Tibial nerve (tissue), 4 donors: ENCODE measurements at places on chromosomes 7 and 10.
A peak's percentile ranks its signal among the peaks of the same experiment; 100 is the strongest.

DNA sequence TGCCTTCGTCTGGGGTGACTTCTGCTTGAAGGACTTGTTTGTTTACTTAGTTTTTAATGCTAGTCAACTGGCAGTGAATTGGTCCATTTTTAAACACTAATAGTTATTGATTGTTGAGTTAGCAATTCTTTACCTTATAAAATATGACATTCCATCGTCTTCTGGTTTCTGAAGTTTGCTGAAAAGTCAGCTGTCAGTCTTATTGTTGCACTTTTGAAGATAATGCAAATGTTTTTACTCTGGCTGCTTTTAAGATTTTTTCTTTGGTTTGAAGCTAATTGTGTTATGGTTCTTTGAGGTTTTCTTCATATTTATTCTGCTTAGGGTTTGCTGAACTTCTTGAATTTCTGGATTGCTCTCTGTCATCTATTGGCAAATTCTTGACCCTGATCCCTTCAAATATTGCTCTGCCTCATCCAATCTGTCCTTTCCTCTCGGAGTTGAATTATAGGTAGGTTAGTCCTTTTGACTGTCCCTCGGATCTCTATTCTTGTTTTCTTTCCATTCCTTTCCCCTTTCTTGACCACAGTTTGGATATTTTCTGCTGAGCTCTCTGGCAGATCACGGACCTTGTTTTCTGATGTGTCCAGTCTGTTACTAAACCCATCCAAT lies 24.2 kb downstream of the MGMT start:
- DNase-seq = no peak

DNA sequence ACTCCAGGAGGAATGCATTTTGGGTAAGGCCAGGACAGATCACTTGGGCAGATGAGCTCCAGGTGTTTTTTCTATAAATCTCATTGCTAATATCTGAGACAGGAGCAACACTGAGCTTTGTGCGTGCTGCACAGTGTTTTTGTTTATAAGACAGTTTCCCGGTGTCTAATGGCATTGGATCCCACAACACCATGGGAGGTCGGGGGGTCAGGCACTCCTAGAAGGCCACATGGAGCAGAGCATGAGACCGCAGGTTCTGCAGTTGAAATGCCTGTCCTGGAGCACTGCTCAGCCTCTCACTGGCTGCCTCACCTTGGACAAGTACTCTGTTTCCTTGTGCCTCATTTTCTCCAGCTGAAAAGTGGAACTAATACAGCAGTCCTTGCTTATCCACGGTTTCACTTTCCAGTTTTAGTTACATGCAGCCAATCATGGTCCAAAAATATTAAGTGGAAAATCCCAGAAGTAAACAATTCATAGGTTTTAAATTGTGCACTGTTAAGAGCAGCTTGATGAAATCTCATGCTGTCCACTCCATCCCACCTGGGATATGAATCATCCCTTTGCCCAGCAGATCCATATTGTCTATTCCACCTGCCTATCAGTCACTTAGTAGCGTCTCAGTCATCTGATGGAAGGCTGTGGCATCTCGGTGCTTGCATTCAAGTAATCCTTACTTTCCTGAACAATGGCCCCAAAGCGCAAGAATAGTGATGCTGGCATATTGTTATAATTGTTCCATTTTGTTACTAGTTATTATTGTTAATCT lies 35.2 kb downstream of the ATXN7L1 start:
- no peak for DNase-seq

GRCh38 chr7:57772126-57772924 lies 322.3 kb downstream of the ZNF716 start:
- DNase-seq = no peak

GRCh38 chr7:13057462-13058200 lies 370.2 kb downstream of the ARL4A start:
- DNase-seq = no peak

GRCh38 chr10:88012641-88013040 lies 149.2 kb downstream of the PTEN start:
- no peak for DNase-seq

- DNase-seq = no peak
Measured at GRCh38 chr7:132446260-132446659, 130.0 kb downstream of the PLXNA4 start.

- DNase-seq = no peak
Measured at GRCh38 chr10:17736223-17736622, 15.8 kb upstream of the TMEM236 start.

DNA sequence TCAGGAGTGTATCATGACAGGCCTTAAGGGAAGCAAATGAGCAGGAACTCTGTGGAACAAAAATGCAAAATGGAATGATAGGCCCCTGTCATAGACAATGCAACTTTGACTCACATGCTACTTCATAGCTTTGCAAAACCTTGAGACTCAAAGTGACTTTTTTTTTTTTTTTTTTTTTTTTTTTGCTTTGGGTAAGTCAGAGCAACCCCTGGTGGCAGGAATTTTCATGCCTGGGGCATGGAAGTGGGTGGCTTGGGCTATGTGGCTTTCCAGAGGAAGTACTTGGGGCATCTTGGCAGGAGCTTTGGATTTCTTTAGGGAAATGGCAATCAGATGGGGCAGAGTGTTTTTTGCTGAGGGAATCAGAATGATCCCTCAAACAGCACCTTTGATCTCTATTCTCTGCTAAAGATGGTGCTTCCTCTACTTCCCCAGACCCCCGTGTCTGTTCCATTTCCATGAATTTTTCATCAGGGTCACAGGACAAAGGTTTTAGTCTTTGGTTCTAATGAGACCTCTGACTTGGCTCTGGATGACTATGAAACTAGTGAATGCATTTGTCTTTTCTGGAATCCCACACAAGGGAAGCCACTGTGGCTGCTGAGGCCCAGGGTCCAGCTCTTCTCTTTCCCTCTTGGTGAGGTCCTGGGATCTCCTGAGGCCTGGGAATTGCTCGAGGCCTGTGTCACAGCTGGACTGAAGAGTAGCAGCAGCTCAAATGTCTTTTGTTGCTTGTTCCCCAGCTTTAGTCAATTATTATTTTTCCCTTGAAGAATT lies 62.8 kb downstream of the TACC2 start:
- DNase-seq = peak; percentile 65

DNA sequence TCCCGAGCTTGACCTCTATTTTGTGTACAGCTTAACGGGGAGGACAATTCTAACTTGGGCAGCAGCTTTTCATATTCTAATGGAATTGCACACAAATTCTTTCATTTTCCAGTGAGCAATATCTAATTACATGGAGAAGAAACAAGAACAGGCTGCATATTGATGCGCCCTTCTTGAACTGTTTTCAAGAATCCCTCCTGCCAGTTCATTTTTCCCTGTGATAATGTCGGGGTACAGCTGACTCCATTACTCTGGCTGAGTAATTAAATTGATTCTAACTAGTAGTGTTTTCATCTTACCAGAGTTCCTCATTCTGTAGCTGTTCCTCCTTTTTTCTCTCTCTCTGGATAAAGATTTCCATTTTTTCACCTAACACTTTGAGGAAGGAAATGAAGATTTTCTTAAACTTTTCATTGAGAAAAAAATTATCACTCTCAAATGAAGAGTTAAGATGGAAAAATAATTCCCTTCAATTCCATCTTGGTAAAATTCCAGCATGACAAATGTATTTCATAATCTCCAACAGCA lies 190.9 kb downstream of the FANK1 start:
- DNase-seq = no peak

GRCh38 chr10:45443101-45444009 lies 69.3 kb downstream of the ALOX5 start:
- no peak for DNase-seq

GRCh38 chr10:32004161-32004591 lies 52.0 kb downstream of the KIF5B start:
- DNase-seq = no peak

DNA sequence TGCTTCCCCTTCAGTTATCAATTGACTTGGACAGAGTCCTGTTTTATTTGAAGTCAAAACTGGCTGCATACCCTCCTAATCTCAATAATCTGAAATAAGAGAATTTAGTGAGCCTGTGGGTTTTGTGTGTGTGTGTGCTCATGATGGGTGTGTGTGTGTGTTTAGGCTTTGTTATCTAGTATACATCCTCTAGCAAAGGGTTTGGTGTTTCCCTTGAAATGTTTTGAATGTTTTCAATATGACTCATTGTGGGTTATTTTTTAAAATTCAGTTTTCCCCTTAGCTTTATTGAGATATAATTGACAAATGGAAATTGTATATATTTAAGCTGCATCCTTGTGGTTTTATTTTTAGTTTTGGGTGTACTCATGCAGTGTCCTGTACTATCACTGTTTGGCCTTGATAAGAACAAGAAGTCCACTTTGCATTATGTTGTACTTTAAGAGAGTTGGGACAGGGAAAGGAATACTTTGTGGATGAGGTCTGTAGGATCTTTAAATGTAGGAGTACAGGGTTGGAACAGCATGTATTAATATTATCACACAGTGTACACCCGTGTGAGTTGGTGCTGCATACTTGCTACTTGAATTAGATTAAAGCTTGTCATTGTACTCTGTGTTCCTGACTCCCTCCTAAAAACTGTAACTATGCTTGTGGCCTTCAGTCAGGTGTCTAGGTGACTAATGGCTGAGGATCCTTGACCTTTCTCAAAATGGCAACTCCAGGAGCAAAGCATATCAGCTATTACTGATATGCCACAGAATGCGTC lies 58.3 kb downstream of the VCL start:
- DNase-seq = no peak

DNA sequence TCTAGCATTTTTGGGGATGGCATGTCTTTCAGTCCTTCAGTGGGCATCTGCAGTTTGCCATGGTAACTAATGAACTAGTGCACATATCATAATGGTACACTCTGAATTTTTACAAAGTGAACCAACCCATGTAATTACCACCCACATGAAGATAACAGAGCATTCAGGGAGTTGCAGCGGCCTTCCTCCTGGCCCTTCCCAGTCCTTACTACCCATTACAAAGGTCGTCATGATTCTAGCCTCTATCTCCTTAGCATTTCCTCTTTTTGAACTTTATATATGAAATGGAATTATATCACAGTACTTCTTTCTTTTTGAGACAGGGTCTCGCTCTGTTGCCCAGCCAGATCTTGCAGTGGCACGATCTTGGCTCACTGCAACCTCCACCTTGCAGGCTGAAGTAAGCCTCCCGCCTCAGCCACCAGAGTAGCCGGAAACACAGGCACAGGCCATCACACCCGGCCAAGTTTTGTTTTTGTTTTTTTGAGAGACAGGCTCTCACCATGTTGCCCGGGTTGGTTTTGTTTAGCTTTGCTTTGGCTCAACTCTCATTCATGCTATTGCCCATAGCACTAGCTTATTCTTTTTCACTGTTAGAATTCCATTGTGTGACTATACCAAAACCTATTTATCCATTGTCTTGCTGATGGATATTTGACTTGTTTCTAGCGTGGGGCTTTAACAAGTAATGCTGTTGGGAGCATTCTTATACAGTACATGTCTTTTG lies 79.2 kb downstream of the APBB1IP start:
- no peak for DNase-seq

DNA sequence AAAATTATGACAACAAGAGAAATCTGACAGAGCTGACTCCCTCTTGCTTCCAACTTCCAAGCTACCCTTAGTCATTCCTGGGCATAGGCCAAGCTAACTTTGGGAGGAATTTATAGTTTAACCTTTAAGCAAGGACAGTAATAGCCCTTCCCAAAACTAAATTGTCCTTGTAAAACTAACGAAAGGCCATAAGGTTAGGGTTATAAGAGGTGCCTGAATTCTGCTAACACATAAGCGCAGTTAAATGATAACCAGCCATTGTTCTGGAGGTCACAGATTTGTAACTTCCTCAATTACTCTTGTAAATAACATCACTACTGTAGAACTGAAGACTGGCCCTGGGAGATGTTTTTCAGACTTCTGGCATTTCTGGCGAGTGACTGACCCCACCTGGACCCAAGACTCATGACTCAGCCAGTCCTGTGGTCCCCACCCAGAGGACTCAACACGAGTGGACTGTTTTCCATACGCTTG lies 481.2 kb downstream of the KCNMA1 start:
- DNase-seq = no peak

DNA sequence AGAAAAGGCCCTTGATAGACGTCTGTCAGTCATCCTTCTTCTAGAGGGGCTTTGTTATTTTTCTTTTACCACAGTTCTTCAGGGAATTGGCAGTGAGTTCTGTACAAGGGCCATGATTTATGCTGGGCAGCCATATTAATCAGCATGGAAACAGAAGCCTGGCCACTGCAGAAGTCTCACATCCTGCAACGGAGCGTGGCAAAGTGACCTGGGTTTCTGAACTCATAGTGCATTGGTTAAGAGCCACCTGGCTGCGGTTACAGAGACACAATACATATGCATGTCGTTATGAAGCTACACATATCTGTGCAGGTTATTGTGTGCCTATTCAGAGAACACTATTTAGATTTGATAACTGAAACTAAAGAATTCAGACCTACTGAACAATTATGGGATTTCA lies 419.4 kb upstream of the CELF2 start:
- DNase-seq = no peak

GRCh38 chr7:106038916-106039315 lies 73.2 kb downstream of the SYPL1 start:
- DNase-seq = no peak

DNA sequence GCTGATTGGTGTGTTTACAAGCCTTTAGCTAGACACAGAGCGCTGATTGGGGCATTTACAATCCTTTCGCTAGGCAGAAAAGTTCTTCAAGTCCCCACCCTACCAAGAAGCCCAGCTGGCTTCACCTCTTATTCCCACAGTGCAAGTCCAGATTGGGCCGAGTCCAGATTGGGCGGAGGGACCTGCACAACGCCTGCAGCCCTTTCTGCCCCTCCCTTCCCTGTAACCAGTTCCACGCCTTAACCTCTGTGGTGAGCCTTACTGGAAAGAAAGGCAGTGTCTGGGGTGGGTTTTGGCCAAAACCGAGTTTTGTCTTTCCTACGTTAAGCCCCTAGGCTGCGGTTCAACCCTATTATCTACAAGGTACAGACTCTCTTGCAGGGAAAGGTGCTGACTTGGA lies 268.7 kb downstream of the ZEB1 start:
- no peak for DNase-seq

DNA sequence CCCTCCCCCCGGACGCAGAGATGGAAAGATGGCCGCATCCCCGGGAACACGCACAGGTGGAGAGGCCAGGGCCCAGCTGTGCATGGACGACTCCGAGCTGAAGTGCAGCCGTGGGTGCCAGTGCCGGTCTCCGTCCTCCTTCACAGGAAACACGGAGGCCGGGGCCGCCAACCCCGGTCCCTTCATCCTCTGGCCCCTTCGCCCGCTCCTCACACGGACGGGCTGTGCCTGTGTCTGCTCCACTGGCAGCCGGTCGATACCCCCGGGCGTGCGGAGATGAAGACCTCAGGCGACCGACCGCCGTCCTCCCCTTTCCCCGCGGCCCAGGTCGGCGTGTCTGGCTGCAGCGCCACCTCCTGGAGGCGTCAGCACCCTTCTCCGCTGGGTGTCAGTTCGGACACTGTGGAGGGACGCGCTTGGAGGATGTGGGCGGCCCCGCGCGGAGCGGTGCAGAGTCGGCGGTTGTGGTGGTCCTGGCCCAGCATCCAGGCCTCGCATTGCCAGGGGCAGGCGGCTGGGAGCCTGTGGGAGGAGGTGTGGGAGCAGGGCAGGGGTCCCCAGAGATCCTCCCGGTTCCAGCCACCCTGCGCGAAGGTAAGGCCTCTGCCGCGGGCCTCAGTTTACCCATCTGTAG lies 9.9 kb downstream of the ZNF511 start:
- DNase-seq = no peak
